Stimulated activated CD4-positive, alpha-beta T cell treated with anti-CD3 and anti-CD28 coated beads, Interleukin-1b, Interleukin-23, amount 100 ng/mL, for 48 hours (primary cell): ENCODE measurements at places on chromosomes 6 and 20.

DNA sequence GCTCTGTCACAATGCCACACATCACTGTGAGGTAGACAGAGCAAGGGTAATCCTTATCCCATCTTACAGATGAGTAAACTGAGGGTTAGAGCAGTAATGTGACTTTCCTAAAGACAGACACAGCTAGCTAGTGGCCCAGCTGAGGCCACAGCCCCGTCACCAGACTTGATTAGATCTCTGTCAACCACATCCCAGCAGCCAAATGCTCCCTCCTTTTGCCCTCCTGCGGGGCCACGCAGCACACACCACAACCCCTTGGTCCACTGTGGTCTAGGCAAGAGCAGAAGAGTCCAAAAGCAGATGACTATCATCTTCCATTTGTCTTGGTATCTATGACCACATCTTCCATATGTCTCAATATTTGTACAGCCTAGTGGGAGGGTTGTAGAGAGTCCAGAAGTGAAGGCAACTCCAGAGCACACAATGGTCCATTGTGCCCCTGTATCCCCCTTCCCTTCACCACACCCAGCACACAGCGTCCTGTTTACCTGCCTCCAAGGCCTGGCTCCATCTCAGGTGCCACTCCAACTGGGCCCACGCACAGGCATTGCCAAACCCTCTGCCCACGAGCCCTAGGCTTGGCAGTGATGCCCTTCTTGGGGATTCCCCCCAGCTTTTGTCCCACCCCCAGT lies 47.1 kb upstream of the FOXP4 start:
- no peak for DNase-seq

DNA sequence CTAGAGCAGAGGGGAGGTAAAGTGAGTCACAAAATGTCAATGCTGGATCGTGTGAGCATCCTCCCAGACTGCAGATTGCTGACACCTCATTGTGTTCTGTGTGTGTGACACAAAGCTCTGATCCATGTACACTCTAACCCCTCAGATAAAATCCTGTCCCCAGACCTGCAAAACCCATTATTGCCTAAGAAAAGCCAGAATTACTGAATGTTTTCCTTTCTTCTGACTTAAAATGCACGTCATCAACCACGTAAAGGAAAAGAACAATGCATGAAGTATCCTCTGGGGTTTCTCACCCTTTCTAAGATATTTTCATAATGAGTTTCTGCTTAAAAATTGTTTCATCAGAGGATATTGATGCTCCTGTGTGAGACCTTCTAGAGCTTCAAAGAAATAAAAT lies 218.0 kb upstream of the PREP start:
- DNase-seq, result peak; percentile 13

GRCh38 chr6:122576888-122577287 lies 33.3 kb upstream of the PKIB start:
- no peak for DNase-seq

- DNase-seq, result no peak
These were observed 47.3 kb downstream of the IYD start for GRCh38 chr6:150416128-150416527.

- DNase-seq, result no peak
These were observed 2.6 kb upstream of the NOTCH4 start for GRCh38 chr6:32226434-32226833.

DNA sequence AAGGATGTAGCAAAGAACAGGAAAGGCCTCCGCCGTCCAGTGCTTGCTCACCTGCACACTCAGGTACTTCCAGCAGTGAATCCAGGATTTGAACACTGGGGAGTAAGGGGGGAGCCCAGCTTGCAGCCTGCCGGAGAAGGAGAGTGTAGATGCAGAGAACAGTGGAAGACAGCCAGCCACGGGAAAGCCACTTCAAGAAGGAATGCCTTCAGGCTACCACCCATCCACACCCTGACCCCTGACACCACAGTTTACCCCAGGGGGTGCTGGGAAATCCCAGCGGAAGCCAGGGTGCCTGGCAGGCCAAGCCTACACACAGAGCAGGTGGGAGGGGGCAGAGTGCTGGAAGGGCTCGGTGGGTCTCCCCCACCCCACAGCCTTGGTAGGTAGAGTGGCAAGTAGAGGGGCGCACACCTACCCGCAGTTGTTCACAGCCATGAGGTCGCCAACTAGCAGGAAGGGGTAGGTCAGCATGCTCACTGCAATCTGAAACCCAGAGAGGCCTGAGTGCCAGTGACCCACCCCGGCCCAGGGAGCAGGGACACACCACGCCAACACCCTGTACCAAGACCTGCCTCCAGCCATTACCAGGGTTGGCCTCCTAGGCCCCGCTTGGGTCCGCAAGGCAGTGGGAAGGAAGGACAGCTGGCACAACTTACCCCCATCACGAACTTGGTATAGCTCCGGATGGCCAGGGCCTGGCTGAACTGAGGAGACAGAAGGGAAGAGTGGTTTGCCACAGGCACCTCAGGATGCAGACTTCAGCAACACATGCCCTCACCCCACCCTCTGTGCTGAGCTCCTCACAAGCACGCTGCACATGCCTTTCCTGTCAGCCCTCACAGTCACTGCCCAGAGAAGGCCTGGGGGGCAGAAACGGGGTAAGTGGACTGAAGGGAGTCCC lies 15.7 kb downstream of the PI16 start:
- no peak for DNase-seq

DNA sequence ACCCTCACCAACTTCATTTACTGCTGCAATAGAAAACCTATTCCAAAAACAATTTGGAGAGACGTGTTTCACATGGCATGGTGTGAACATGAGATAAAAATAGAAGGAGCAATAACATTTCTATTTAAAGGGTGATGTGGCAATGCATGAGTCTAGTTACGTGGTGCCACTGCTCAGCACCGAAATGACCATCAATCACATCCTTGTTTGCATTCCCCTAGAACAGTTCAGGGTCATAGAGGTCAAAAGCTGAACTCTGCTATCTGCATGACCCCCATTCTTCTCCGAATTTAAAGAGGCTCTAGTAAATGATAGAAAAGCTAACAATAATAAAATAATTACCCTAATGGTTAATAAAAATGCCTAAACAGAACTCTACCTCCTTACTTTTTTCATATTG lies 29.5 kb downstream of the ROS1 start:
- DNase-seq, result no peak

- DNase-seq, result no peak
These were observed 312.9 kb upstream of the ARID1B start for GRCh38 chr6:156464100-156464878.

GRCh38 chr6:76861403-76861802 lies 601.9 kb downstream of the HTR1B start:
- DNase-seq, result no peak

DNA sequence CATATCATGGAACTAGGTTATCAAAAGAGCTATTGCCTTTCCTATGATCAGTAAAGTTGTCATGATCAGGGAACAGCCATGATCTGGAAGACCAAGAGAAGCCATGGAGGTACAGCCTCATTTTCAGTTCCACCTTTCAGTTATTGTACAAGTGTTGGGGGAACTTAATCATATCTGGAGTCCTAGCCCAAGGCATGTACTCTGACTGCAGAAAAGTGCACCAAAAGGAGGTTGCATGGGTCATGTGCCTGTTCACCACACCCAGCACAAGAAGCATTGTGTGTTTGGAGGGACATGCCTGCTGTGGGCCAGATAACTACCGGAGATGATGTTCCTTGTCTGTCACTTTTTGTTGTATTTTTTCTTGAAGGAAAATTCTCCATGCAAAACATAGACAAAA lies 185.8 kb upstream of the MAN1A1 start:
- DNase-seq, result no peak

DNA sequence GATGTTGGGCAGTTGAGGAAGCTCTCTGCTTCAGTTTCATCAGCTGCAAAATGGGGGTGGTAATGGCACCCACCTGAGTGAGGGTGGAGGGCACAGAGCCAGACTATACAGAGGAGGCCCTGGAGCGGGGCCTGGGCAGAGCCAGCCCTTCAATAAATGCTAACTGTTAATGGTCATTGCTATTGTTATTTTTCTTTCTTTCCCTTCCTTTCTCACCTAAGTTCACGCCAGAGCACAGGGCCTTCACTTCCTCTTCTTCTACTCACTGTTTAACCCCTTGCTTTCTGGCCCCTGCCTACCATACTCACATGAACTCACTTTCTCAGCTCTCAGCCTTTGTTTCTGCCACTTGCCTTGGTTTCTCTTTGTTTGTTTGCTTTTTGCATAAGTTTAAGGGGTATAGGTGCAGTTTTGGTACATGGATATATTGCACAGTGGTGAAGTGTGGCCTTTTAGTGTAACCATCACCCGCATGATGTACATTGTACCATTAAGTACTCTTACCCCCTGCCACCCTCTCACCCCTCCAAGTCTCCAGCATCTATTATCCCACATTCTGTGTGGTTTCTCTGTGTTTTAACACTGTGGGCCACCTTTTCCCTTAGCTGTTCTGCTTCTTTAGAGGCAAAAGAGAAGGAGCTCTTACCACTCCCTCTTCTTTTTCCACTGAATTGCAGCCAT lies 7.5 kb upstream of the RREB1 start:
- no peak for DNase-seq
